ENCODE measurements at places on chromosomes 2 and 18.

- DNase-seq: peak; percentile 47
Measured at GRCh38 chr18:61502472-61502871, 169.2 kb downstream of the CDH20 start.

- DNase-seq: no peak
Measured at GRCh38 chr2:212112401-212112800, 426.2 kb downstream of the ERBB4 start.

GRCh38 chr18:68354176-68354575, 360.7 kb downstream of the TMX3 start:
- DNase-seq: no peak

- no peak for DNase-seq
Measured at GRCh38 chr2:37119157-37119556, 34.8 kb downstream of the GPATCH11 start.

DNA sequence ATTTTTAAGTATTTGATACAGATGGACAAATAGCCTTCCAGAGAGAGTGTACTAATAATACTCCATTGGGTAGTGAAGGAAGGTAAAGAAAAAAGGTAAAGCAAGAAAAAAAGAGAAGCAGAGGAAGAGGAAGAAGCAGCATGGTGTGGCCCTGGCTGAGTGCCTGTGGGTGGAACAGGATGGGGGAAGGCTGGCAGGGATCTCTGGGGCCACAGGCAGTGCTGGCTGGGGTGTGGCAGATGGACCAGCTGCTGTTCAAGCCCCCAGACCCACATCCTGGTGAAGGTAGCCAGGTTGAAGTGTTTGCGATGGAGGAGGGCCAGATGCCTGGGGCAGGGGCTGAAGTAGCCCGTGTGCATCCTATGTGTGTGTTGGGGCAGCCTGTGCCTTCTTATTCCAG, 79.0 kb downstream of the DYSF start:
- DNase-seq: no peak

- DNase-seq: no peak
Measured at GRCh38 chr18:65761636-65762295, 11.0 kb downstream of the CDH7 start.

DNA sequence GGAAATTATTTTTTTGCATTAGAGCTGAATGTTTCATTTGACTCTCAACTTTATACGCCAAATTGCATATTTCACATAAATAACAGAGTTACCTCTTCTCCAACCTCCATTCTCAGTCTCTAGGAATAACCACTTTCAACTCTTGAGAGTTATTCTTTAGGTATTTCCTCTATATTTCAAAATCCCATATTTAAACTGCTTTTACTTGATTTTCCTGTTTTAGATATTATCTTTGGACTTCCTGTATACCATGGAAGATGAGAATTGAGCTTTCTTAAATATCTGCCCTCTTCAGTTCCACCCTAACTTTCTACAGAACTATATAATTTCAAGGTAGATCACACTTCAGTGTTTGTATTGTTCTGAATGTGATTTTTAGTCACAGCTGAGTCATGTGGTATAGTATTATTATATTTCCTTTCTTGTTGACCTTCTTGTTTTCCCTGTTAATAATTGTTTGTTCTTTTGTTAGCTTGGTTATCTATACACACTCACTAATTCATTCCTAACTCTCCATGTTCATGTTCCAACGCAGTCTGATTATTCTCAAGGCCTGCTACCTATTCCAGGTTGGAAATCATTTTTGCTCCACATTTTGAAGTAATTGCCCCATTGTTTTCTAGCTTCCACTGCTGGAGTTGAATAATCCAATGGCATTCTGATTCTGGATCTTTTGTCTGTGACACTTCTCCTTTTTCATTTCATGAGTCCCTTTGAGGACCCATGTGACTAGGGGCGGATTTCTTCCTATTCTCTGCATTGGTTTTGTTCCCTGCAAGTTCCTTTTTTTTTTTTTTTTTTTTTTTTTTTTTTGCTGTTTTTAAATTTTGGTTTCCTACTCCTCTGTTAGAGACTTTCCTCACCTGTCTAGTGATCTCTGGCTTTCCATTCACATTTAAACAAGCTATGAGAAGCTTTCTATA, 156.8 kb upstream of the RBMS1 start:
- DNase-seq: no peak

DNA sequence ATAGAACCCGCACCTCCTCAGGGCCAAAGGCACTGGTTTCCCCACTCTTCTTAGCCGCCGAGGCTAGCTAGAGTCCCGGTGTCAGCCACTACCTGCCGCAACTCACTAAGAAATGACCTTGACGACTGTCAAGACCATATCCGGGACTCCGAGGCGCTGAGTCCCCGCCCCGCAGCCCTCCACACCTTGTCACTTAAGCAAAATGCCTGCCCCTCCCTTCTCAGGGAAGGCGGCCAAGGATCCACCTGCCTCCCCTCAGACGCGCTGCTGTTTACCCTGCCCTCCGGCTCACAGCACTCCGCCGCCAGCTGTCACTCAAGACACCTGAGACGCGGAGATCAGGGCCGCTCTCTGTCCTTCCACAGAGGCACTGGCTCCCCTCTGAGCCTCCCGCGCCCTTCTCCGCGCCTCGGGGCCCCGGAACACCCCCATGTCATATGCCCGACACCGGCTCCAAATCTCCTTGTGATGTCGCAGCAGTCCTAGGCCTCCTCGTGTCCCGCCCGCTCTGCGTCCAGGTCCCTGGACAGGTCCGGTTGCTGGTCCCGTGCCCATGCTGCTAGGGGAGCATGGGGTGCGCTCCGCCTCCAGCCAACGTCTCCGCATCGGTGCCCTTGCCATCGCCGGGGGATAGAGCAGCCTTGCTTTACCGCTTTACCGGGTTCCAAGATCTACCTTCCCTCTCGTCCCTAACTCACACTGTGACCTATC, 32.5 kb upstream of the REG3G start:
- no peak for DNase-seq

DNA sequence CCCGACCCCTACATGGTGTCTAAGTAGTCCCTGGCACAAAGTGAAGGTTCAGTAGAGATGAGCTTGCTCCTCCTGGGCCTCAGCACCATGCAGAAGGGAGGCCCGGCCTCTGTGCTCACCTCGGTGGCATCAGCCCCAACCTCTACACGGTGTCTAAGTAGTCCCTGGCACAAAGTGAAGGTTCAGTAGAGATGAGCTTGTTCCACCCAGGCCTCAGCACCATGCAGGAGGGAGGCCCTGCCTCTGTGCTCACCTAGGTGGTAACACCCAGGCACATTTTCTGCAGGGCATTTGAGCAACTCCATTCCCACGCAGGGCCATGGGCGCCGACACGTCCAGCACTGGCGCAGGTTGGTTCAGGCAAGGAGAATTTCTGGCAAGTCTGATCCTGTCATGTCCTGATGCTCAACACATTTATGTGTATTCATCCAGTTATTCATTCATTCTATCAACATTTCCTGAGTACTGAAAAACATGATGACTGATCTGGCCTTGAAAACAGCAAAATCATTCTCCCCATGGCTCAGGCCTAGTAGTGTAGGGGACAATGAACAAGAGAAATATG, 408.2 kb upstream of the MYT1L start:
- DNase-seq: no peak

DNA sequence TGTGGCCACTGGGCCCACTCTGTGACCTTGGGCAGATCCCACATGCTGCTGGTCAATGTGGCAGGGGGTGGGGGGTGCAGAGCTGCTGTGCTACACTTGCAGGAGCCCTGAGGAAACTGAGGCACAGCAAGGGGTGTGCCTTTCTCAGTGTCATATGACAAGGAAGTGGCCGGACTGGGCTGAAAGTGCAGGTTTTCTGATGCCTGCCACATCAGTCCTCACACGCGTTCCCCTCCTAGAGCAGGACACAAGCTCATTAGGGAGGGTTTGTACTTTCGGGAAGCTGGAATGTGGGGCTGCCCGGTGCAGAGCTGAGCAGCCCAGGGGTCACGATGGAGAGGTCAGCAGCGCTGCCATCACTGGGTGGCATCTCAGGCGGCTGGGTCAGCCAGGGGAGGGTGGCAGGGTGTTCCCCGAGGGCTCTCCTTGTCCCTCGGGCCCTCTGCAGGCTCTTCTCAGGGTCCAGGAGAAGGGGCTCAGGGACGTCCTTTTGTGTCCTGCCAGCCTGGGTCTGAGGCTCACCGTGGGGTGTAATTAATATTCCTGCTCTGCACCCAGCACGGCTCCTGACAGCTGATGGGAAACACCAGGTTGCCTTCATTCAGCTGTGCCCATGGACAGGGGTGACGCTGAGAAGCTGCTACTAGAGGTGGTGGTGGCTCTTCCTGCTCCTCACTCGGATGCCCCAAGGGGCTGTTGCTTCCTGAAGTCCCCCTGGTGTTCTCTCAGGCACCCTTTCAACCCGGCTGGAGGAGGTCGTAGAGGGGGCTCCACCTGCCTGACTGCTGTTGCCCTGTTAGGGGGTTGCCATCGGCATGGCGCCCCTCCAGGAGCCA, 62.1 kb upstream of the HDAC4 start:
- no peak for DNase-seq

- DNase-seq: no peak
Measured at GRCh38 chr18:12960853-12961397, 13.1 kb downstream of the SEH1L start.

DNA sequence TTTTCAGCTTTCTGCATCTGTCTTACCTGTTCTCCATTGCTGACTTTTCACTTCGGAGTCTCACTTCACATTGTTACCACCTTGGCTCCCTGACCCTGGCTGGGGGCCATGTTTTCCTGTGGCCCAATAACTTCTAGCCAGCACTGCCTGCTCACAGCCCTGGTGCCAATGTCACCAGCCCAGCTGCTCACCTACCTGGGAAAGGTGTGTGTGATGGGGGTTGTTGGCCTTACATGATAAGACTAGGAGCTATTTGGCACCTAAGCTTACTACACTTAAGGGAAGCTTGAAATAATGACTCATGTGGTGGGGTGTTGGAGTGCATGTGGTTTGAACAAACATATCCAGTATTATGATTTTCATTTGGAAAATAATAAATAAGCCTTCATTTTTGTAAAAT, 37.5 kb upstream of the PGAP1 start:
- no peak for DNase-seq

DNA sequence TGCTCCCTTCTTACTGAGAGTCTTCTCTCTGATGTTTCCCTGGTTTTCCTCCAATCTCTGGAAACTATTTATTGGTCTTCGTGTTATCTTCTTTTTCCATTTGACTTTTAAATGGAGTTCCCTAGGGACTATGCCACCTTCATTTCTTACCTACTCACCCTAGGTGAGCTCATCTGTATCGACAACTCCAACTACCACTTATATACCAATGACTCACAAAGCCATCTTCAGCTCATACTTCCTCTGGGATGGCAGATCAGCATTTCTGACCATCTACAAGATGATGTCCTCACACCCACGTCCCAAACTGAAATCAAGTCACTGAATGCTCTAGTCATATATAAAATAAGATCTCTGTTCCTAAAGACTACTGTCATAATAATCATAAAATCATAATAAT, 40.6 kb downstream of the CFAP210 start:
- no peak for DNase-seq

DNA sequence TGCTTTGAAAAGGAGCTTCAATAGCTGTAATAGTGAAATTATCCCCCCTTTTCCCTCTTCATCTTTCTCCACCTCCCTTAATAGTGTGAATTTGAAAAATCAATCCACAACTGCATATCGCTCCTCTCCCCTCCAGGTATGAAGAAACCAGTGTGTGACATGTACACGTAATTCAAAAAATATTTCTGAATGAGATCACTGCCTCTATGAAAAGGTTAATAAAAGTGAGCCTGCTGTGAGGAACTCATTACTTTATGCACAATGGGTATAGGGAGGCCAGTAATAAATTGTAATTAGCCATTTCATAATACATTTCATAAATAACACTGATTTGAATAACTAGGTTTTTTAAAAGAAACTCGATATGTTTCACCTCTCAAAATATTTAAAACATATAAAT, 209.0 kb upstream of the KYNU start:
- no peak for DNase-seq

- DNase-seq: no peak
Measured at GRCh38 chr2:240458044-240458899, 22.8 kb downstream of the GPC1 start.

- DNase-seq: no peak
Measured at GRCh38 chr2:182868054-182868796, 1.8 kb upstream of the FRZB start.

GRCh38 chr2:134919341-134920210, 954 bp downstream of the CCNT2 start:
- DNase-seq: no peak

GRCh38 chr2:60796573-60797509, 40.8 kb downstream of the PAPOLG start:
- DNase-seq: no peak

DNA sequence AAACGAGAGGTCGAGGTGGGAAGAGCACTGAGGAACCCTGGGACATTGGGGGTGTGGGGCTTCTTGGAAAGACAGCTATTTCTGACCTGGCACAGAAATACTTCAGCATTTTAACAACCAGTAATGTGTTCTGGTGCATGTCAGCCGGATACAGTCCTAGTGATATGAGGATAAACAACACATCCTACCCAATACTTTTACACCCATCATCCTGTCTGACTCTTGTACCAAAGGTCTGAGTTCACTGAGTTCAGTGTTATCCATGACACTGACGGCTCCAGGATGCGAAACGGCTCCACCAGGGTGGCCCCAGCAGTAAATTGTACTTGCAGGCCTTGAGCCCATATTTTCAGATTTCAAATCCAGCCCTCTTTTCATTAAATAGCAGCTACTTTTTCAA, 65.9 kb upstream of the SH3BP4 start:
- DNase-seq: no peak
